Fibroblast of skin of left quadriceps (primary cell): ENCODE measurements at places on chromosomes 1 and 21.

GRCh38 chr1:112144733-112145426 is 155.4 kb upstream of the KCND3 start:
- no peak for DNase-seq

GRCh38 chr21:25412100-25412499 is 195.2 kb downstream of the MRPL39 start:
- DNase-seq = no peak

DNA sequence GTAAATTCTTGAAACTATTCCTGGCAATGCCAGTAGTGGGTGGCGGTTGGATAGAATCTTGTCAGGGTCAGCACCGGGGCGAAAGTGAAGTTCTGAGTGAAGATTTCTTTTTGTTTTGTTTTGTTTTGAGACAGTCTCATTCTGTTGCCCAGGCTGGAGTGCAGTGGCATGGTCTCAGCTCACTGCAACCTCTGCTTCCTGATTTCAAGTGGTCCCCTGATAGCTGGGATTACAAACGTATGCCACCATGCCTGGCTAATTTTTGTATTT is 33.3 kb downstream of the PCNT start:
- DNase-seq = no peak

DNA sequence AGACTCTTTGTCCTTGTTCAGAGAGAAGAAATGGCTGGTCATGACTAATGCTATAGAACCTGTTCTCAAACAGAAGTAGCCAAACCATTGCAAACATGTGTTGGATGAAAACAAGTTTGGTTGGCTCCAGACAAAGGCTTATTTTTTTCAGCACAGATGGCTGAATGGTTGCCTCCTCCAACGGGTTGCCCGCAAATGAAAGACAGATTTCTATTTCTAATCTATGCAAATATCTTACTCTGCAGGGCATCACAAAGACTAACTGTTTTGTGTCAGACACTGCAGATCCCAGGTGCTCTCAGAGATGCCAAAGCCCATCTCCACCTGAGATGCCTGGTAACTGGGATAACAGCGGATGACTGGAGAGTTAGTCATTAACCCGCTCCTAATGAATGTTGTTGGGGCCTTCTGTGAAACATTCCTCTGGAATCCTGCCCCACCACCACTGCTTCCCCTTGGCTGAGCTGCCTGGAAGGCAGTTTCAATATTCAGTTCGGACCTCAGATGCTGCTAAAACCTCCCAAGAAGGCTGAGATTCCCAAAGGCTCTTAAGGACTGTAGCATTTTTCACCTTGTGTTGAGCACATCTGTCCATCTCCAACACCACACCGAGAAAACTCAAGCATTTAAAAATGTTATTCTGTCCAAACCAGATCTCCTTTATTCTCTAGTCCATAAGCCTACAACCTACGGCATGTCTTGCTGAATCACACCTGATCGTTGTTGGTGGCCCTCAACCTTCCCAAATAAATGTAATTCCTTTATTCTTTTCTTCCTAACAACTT is 104.4 kb downstream of the PTPN14 start:
- DNase-seq = peak; percentile 95

DNA sequence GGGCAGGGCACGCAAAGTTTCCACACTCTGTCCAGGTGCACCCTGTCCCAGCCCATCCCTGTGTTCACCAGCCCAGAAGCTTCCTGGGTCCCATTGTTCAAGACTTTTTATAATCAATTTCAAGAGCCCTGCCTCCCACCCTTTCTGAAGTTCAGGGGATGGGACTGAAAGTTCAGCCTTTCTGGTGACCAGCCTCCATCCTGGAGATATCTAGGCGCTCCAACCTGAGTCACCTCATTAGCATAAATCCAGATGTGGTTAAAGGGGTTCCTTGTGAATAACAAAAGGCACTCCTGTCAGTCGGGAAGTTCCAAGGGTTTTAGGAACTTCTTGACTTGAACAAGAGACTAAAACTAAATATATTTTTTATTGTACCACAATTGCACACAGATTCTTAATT is 48.4 kb upstream of the RAP1A start:
- DNase-seq = no peak

DNA sequence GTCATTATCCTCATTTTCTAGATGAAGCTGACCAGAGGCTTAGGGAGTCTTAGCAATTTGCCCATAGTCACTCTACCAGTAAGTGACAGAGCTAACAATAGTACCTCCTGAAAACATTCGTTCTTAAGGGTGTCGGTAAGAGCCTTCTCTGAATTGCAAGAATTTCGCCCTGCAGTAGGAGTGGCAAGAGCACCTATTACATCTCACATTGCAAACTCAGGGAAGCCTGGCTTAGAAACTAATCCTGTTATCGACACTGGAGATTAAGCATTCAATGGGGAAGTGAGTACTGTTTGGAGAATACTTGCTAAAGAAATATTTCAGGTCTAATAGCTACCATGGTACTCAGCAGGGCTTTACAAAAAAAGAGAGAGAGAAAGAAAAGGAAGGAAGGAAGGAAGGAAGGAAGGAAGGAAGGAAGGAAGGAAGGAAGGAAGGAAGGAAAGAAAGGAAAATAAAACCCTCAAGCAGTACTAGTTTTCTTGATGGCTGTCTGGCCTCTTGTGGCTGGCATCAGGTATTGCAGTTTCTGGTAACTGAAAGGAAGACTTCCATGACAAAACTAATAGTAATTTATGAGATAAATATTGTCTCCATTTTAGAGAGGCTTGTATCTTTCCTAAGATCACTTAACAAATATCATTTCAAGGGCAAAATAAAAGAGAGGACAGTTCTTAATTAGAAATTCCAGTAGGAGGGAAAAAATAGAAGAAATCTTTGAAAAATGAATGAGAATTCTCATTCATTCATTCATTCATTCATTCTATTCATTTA is 10.4 kb downstream of the C1orf226 start:
- peak; percentile 16 for DNase-seq

DNA sequence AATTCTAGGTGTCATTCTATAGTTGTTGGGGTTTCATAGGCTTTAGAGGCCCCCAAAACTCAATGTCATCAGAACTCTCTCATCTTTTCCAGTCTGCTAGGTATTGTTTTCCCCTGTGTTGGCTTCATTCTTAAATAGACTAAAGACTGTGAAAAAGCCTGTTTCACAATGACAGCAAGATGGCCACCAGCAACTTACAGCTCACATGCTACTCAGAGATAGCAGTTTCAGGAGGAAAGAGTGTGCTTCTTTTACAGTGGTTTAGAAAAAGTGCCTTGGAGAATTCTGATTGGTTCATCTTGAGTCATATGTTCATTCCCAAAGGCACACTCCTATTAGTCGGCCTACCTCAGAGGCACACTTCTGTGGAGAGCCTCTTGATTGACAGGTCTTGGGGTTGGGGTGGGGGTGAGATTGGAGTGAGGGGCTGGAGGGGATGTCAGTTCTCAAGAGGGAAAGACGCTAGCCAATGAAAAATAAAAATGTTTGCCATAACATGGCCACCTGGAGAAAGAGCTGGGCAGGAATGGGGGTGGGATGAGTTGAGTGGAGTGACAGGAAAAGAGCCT is 8.5 kb downstream of the IL23R start:
- no peak for DNase-seq

DNA sequence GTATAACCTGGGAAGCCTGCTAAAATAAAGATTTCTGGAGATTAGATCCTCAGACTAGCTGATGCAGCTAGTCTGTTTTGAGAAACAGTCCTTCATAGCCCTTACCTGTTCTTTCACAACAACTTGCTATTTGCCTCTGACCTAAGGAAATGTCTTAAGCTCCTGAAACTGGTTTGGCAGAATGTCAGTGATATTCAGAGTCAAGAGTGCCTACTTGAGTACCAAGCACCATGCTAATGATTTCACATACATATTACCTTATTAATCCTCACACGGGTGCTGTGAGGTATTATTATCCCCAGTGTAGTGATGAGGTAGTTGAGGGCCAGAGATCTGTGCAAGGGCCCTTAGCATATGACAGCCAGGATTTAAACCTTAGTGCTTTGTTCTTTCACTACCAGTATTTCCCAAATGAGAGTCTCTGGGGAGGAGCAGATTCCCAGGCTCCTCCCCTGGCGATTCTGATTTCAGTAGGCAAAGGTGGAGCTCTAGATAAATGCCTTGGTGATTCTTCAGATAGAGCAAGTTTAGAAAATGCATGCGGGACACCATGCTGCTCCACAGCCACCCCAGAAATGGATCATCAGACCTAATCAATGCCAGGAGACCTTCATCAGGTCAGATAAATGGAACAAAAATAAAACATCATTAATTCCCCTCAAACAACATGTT is 47.4 kb upstream of the WNT2B start:
- DNase-seq = no peak

DNA sequence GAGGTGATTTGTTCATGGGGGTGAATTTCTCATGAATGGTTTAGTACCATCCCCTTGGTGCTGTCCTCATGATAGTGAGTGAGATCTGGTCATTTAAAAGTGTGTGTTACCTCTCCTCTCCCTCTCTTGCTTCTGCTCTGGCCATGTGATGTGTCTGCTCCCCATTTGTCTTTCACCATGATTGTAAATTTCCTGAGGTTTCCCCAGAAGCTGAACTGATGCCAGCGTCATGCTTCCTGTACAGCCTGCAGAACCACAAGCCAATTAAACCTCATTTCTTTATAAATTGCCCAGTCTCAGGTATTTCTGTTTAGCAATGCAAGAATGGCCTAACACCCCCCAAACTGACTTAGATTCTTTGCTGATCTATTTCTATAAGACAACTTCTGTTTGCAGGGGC is 249.4 kb upstream of the B3GALT2 start:
- DNase-seq = no peak

- DNase-seq = no peak
Observed at GRCh38 chr21:21675601-21676000, 677.4 kb downstream of the NCAM2 start.

DNA sequence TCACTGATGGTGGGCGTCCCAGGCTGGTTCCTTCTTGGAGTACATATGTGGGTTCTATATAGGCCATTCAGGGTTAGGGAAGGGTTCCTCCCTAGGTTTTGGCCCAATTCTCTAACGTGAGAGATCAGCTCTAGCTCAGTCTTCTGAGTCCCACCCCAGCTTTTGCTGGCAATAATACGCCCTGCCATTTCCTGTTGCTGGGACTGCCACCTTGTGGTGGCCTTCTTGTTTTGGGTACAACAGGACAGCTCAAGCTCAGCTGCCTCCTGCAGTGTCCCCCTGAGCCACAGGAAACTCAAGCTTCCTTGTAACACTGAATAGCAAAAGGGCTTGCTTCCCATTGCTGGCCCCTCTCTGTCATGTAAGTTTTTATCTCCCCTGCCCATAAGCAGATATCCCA is 77.8 kb downstream of the BACH1 start:
- DNase-seq = no peak

- no peak for DNase-seq
Observed at GRCh38 chr1:12345350-12346217, 115.8 kb downstream of the VPS13D start.

DNA sequence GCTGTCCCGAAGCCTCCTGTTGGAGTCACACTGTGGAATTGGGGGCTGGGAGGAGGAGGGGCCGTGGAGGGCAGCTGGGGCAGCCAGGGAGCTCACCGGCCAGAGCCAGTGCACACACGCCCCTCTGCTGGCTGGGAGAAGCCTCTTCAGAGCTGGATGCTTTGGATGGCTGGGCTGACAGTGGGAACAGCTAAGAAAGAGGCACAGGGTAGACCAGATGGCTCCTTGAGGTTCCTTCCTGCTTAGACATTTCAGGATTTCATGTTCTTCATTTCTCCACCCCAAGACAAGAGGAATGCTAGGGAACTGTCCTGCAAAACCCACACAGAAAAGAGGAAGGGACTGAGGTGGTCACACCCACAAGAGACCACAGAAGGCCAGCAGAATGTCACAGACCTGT is 254.8 kb upstream of the VAMP3 start:
- no peak for DNase-seq

GRCh38 chr21:15277466-15277865 is 212.7 kb upstream of the NRIP1 start:
- DNase-seq = no peak

DNA sequence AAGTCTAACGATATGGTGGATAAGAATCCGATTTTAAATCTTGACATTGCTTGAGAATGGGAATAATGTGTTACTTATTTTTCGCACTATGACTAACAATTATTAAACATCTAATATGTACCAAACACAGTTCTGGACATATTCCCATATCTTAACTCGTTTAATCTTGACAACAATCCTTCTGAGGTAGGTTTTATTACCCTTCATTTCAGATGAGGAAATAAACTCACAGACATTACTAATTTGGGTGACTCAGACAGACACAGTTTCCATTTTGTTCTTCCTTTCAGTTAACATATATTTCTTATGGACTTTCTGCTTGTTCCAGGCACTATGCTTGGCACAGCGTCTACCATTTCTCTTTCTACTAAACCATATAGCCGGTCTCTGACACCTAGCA is 244.8 kb downstream of the SMYD3 start:
- no peak for DNase-seq
